ENCODE measurements at places on chromosomes 3 and 15.
A peak's percentile ranks its signal among the peaks of the same experiment; 100 is the strongest.

DNA sequence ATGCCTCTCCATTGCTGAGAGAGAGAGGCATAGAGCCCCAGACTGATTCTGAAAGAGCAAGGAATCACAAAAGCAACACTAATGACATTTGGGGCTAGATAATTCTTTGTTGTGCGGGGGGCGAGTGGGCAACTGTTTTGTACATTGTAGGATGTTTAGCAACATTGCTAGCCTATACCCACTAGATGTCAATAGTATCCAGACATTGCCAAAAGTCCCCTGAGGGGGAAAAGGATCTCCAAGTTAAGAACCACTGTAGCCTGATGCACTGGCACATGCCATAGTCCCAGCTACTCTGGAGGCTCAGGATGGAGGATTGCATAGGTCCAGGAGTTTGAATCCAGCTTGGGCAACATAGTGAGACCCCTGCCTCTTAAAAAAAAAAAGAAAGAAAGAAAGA, 22.8 kb upstream of the GOLM2 start:
- DNase-seq: no peak

DNA sequence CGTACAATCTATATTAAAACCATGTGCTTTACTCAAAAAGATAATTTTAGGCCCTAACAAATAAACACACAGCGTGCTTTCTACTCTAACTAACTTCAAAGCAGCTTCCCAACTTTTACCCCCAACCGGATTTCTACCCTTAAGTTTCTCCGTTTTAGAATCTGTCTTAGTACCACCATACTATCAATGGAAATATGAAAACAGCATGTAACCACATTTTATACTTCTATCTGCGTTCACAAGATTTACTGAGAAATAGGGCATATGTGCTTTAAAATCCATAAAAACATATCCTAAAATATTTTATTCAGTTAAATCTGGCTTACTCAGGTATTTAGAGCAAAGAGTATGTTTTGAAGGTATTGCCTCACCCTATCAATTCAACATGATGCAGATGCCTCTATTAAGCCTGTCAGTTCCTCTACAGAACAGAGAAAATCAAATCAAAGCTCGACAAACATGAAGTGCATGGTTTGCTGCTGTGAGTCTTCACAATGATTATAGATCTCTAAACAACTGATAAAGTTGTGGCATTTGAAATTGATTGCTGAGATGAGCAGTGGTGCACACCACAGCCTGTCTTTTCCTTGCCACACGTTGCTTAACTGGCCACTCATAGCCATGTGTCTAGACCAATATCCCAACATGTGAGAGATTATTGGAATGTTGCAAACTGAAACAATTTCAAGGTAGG, 44.5 kb upstream of the ZPLD1 start:
- DNase-seq: no peak

DNA sequence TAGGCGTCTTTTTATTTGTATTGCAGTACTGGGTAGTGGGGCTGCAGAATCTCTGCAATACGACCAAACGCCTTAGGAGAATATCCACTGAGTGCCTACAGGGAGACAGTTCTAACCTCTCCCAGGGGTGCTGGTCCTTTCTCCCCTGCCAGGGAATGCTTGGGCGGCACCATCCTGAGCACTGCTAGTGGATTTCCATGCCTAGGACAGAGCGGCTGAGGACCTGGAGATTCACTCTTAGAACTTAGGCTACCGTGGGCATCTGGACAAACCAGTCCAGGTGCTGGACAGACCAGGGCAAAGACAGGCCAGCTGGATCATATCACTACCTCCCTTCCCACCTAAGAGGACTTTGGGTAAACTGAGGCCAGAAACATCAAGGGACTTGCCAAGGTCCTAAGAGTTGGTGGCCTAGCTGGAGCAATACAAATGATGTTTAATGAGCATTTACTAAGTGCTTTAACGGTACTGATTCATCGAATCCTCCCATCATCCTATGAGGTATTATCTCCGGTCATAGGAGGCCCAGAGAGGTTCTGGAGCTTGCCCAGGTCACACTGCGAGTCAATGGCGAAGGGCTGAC, 902 bp downstream of the TMEM44 start:
- DNase-seq: no peak

- no peak for DNase-seq
These were observed 29.1 kb upstream of the SCG3 start for GRCh38 chr15:51652084-51652668.

GRCh38 chr15:80326270-80326669, 74.3 kb upstream of the CTXND1 start:
- DNase-seq: no peak

GRCh38 chr3:189967254-189967865, 153.3 kb downstream of the P3H2 start:
- peak; percentile 71 for DNase-seq

DNA sequence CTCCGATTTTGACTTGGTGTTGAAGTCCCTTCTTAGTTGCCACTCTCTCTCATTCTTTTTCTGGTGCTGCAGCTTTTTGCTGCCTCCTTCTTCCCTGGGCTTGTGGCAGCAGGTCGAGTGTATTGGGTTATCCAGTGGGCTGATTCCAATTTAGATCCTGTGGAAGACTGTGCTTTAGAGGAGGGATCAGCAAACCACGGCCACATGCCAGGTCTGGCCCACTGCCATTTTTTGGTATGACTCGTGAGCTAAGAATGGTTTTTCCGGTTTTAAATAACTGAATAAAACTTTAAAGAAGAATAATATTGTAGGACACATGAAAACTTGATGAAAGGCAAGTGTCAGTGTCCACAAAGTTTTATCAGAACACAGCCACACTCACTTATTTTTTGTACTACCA, 330.5 kb downstream of the ROBO2 start:
- DNase-seq: no peak
